AG10803 (cell line): ENCODE measurements at places on chromosomes 1 and 21.

DNA sequence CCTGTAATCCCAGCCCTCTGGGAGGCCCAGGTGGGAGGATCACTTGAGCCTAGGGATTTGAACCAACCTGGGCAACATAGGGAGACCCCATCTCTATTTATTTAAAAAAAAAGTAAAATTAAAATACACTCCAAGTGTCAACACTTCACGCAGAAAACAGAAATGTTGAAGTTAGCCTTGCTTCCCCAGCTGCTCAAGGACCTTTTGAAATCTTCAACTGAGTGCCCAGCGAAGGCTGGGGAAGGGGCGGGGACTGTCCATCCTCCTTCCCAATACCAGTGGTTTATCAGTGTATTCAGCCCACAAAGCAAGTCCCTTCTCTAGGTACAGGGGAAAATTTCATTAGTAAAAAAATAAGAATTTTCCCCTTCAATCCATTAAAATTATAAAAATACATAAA lies 2.2 kb upstream of the DNAJC28 start:
- DNase-seq: no peak

DNA sequence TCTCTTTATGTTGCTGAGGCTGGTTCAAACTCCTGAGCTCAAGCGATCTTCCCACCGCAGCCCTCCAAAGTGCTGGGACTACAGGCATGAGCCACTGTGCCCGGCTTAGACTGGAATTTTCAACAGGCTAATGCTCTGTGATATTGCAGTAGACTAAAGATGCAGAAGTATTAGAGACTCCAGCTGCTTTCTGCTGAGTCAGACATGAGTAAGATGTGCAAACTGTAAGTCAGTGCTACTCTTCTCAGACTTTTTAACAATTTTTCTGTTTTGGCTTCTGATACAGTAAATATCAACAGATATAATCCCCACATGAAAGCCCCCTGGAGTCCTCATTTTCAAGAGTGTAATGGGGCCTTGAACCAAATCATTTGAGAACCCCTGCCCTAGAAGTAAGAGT lies 29.3 kb upstream of the NLRP3 start:
- peak; percentile 46 for DNase-seq

DNA sequence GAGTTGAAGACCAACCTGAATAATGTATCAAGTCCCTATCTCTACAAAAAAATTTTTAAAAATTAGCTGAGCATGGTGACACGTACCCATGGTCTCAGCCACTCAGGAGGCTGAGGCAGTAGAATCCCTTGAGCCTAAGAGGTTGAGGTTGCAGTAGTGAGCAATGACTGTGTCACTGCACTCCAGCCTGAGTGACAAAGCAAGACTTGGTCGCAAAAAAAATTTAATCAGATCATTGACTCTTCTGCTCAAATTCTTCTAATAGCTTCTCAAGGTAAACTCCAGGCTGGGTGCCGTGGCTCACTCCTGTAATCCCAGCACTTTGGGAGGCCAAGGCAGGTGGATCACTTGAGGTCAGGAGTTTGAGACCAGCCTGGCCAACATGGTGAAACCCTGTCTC lies 85.9 kb upstream of the PUM1 start:
- no peak for DNase-seq

- no peak for DNase-seq
Measured at GRCh38 chr21:35561116-35561515, 499.2 kb downstream of the SETD4 start.

- DNase-seq: peak; percentile 77
Measured at GRCh38 chr1:17696417-17697301, 58.5 kb upstream of the ACTL8 start.
